Stimulated activated CD4-positive, alpha-beta T cell treated with anti-CD3 and anti-CD28 coated beads, Interleukin-12 subunit alpha, Interleukin-12 subunit beta, amount 100 ng/mL, for 4 hours (primary cell): ENCODE measurements at places on chromosomes 4 and X.

- DNase-seq: no peak
Observed at GRCh38 chrX:39492497-39493162, 605.1 kb downstream of the BCOR start.

- no peak for DNase-seq
Observed at GRCh38 chr4:62344474-62344873, 1144.3 kb downstream of the ADGRL3 start.

DNA sequence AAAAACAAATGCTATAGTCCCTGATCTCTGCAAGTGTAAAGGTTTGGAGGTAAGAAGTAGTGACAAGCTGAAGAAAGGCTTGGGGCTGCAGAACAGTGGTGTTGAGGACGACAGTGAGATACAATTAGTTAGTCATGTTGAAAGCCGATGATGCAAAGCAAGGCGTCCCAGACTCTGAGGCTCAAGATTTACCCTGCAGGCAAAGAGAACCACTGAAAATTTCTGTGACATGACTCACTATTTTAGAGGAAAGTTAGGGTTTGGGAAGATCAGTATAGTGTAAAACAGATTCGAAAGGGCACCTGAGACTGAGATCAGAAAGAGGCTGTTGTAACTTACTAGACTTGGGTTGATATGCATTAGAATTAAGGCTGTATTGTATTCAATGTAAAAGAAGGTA lies 281.3 kb upstream of the FTHL17 start:
- DNase-seq: no peak

DNA sequence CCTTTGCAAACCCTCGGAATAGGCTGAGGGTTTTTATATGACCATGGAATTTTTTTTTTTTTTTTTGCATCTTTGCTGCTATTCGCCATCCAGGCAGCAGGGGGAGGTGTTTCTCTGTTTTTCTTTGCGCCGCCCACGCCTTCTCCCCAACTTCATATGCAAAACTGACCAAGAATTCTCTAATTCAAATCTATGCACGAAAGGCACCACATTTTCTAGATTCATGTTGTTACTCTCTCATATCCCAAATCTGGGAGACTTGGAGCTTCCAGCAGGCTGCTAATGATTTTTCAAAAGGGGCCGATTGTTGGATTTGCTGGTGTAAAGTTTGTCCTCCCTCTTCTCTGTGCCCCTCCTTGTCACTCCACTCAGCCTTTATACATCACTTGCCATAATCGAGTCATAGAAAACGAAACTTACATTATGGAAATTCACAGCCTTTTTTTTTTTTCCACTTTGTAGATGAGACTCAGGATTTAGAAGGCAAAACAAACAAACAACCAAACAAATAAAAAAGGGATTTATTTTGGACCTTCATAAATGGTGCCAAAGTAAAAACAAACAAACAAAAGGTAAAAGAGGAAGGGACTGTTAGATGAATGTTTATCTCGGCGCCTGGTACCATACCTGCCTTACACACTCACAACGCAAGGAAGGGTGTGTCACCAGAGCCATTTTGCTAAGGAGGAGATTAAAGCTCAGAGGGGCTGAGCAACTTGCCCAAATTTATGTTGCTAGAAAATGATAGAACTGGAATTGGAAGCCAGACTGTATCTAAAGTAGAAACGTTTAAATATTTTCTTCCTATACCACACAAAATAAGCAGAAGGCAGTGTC lies 29.3 kb upstream of the BOD1L1 start:
- DNase-seq: peak; percentile 75

DNA sequence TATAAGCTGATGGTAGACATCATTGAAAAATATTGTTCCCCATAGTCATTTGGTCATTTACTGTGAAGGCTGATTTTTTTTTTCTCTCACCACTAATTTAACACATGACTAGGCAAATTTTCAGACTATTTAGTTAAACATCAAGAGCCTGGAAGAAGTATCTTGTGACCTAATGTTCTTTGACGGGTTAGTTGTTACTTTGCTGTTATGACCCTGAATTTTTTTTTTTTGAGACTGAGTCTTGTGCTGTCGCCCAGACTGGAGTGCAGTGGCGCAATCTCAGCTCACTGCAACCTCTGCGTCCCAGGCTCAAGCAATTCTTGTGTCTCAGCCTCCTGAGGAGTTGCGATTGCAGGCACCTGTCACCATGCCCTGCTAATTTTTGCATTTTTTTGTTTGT lies 67.0 kb downstream of the HPF1 start:
- no peak for DNase-seq

DNA sequence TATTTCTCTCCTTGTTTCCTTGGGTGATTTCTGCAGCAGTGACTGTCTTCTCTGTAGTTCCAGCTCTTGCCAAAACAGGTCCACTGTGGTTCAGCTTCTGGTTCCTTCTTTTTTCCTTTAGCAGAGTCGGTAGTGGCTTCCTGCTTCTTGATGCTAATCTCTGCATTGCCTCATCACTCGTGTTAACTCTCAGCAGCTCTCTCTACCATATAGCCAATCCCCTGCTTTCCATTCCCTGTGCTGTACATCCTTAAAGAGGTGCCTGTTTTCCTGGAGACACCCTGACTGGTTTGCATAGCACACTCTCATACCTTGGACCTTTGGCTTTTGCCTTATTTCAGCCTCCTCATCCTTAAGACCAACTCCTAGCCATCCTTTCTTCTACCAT lies 191.2 kb upstream of the LNX1 start:
- DNase-seq: no peak

DNA sequence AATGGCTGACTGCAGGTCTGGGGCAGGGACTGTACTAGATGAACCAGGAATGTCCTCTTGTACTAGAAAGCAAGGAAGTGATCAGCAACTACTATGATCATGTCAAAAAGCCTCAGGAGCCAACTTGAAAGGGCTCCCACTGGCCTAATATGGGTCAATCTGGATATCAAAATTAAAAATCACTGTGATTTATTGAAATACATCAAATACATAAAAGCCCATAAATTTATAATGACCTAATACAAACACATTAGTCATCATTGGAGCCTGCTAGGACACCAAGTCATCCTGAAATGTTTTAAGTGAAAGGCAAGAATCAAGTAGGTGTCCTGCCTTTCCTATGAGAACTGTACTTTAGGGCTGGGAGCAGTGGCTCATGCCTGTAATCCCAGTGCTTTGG lies 70.5 kb upstream of the KLHL13 start:
- no peak for DNase-seq

GRCh38 chrX:112058766-112059165 lies 23.8 kb downstream of the TRPC5 start:
- DNase-seq: no peak

GRCh38 chrX:30533266-30533665 lies 44.3 kb downstream of the TASL start:
- DNase-seq: no peak

GRCh38 chrX:120287513-120288112 lies 23.6 kb downstream of the TMEM255A start:
- no peak for DNase-seq

GRCh38 chr4:172142281-172142741 lies 329.1 kb downstream of the GALNTL6 start:
- DNase-seq: no peak

DNA sequence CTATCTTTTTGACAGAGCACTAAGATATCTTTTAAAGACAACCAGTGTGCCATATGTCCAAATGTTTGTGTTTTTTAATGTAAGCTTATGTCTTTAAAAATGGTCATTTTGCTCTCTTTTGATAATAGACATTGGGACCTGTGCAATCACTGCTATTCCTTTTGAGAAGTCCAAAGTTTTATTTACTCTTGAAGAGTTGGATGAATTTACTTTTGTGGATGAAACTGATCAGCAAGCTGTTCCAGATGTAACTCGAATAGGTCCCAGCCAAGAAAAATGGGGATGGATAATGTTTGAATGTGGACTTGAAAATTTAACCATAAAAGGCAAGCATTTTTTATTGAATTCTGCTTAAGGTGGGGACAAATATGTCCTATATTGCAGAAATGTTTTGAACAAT lies 97.2 kb downstream of the BLTP1 start:
- no peak for DNase-seq

DNA sequence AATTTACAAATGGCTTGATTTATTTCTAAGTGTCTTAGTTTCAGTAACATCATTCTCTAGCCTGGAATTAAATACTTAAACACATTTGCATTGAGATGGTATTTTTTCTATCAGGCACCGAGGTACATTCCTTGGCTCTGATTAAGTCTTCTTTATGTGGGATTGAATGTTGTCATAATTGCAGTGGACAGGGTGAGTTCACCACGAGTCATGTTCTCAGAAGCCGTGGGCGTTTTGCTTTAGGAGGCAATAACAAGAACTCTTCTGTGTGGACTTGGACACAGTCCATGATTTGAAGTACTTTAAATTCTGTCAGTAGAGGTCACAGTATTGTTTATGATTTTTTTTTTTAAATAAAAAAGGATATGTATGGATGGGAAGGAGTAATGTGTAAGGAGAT lies 57.1 kb upstream of the EFHC2 start:
- peak; percentile 9 for DNase-seq

GRCh38 chrX:107773206-107773605 lies 2.4 kb downstream of the TSC22D3 start:
- no peak for DNase-seq

DNA sequence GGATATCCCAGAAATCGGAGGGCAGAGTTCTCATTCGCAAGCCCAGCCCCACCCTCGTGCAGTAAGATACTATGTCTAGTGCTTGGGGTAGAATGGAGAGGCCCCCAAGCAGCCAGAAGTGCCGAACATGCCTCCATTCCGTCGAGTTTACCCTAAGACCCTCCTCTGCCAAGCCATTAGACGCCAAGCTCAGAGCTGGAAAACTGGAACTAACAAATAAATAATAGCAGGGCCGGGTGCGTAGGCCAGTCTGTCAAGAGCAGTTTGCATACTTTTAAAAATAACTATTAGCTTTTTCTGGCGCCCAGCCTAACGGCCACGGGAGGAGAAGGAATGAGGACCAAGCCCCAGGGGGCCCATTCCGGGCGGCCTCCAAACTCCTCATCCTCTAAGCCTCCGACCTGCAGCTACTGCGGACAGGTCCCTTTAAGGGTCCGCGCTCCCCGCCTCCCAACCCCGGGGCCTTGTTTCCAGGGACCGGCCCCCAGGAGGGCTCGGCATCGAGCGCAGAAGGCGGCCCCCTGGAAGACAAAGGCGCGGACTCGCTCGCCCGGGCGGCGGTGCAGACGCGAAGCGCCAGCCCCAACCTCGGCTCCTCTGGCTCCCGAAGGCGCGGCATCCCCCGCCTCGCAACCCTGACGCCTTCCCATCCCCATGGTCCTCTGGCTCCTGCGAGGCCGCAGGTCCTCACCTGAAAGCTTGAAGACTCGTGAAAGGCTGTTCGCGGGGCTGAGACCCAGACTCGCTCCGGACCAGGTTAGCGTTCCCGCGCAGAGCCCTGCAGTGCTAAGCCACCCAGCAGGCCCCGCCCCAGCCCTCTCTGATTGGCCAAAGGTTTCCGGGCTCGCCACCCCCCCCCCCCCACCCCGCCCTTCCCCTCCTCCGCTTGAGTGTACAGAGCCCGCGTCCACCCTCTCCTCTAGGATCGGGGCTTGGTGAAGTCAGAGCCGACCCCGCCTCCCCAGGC lies at the start of gene TMSB15A:
Gene TMSB15A (minus strand): TSS at position 765 of the 967 bp plus-strand sequence.
- DNase-seq: peak; percentile 61

GRCh38 chr4:36921476-36922216 lies 322.9 kb upstream of the NWD2 start:
- DNase-seq: no peak

DNA sequence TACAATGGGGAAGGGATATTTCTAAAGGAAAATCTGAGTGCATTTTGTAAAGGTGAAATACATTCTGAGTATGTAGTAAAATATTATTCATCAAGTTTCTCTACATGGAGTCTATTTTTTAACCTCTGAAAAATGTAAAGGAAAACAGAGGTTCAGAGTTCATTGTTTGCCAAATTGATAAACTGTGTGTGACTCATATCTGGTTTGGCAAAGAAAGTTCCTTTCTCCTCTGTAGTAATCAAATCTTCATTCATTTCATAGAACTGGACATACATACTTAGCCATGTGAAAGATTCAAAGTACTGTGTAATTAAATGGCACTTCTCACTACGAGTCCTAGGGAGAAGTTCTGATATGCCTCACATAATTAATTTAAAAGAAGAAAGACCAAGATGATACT lies 61.6 kb downstream of the HPGD start:
- no peak for DNase-seq

DNA sequence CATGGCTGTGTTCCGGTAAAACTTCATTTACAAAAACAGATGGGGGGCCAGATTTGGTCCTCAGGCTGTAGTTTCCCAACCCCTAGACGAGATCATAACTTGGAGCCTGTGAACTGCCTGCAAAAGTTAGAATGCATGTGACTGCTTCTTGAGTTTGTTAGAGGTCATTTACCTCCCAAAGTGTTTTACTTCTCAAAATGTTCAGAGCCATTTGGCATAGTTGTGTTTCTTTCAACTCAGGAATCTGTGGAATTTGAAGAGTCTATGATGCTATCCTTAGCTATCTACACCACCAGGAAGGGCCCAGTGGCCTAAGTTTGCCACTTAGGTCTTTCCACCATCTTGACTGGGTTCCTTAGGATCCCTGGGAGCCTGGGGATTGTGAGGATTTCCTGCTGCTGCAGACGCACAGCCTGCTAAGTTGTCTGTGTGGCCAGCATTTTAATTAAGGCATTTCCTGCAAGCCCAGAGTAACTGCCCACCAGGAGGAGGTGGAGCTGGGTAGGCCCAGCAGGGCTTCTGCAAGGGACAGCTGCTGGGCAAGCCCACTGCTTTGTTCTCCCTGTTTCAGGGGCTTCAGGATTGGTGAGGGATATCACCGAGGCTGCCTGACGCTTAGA lies 53.1 kb downstream of the CCNI start:
- DNase-seq: no peak

DNA sequence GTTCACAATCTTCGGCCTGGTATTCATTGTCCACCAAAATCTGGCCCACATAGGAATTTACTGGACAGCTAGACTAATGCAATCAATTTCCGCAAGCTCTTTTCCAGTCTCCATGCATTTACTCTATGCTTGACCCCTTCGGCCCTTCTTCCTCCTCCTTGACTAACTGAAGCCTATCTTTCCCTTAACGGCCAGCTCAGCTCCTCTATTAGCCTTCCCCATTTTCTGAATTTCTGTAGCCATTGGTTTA lies 1.2 kb upstream of the PHKA2 start:
- no peak for DNase-seq

DNA sequence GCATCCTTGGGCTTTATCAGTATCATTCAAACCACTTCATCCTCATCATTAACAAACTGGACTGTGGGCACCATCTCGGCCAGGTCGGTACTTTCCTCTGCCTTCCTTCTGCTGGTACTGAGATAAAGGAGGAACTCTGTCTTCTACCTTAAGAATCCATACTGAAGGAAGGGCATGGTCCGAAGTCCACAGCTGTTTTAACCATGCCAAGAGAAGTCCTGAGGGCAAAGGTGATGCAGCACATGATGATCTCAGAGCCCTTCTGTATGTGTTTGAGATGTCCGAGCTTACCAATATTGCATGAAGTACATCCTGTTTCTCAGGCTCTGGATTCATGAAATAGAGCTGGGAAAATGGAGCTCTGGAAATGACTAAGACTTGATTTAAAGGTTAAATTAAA lies 125.5 kb upstream of the STS start:
- DNase-seq: no peak

GRCh38 chr4:76659103-76659490 lies 224.1 kb downstream of the SHROOM3 start:
- no peak for DNase-seq
